Lung microvascular endothelial cell (primary cell): ENCODE measurements at places on chromosomes 4 and X. TPM values are rescaled to one million over a fixed set of nuclear protein-coding genes. Genes with fewer than 3 reads are reported as not detected.

The FAAH2 gene
- 0.22 and 0.60 TPM in 2 replicates for total RNA-seq

The GAGE1 gene
- not detected in 2 replicates for total RNA-seq

The TRAM1L1 gene
- 0.65 and 0.79 TPM in 2 replicates for total RNA-seq

The CT45A5 gene
- not detected in 2 replicates for total RNA-seq

The TCEAL9 gene
- 64.1 and 83.7 TPM in 2 replicates for total RNA-seq

The SERTM2 gene
- total RNA-seq, result not detected in 2 replicates

The ABLIM2 gene
- total RNA-seq, result 1.1 and 5.2 TPM in 2 replicates
